AG09309 (cell line): ENCODE measurements at places on chromosomes 3 and 15.

DNA sequence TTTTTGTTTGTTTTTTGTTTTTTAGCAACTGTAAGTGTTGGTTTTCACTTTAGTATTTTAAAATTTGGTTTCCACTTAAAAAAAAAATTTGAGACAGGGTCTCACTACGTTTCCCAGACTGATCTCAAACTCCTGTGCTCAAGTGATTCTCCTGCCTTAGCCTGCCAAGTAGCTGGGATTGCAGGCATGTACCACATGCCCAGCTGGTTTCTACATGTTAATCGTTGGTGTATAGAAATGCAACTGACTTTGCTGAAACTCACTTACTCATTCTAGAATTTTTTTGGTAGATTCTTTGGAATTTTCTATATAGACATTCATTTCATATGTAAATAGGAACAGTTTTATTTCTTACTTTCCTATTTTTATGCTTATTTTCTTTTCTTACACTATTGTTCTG, 244.7 kb upstream of the MRPL3 start:
- DNase-seq: no peak

- DNase-seq: no peak
Observed at GRCh38 chr3:157175691-157176507, 16.0 kb upstream of the CCNL1 start.

DNA sequence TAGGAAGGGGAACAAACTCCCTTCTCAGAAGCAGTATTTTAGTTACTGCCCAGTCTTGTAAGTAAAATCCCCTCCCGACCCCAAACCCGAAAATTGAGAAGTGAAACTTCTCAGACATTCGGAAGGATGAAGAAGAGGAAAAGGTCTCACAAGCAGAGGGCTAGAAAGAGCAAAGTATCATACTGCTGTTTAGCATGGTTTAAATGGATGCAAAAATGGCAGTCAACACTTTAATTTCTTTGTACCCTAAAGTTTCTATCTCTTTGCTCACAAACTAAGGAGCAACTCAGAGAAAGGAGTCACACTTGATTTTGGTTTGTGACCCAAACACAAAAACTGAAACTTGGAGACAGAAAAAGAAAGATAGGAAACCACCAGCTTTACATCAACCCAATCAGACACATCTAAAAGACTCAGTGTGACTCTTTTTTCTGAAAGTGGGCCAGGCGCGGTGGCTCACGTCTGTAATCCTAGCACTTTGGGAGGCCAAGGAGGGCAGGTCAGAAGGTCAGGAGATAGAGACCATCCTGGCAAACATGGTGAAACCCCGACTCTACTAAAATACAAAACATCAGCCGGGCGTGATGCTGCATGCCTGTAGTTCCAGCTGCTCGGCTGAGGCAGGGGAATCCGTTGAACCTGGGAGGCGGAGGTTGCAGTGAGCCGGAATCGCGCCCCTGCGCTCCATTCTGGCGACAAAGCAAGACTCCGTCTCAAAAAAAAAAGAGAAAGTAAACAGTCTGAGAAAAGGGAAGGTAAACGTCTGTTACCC, 63.2 kb upstream of the ATP11B start:
- no peak for DNase-seq

- DNase-seq: no peak
Observed at GRCh38 chr3:52196977-52197376, 983 bp upstream of the ALAS1 start.

DNA sequence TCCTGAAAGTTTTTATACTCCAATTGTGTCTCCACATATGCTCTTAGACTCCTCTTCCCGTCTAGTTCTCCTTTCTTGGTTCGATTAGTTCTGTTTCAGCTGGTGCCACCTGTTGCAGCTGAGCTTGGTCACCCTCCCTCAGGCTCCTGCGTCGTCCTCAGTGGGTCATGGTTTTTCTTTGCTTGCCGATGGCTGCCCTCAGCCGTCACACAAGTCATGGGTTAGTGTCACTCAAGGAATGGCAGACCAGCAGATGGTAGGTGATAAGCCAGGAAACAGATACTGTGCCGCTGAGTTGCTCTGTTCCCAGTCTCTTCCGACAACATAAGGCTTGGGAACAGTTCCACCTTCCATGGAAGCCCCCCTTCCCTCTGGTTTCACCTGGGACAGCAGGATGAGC, 109.9 kb downstream of the IGF1R start:
- no peak for DNase-seq

GRCh38 chr3:29697989-29698388, 417.1 kb downstream of the RBMS3 start:
- DNase-seq: peak; percentile 46

DNA sequence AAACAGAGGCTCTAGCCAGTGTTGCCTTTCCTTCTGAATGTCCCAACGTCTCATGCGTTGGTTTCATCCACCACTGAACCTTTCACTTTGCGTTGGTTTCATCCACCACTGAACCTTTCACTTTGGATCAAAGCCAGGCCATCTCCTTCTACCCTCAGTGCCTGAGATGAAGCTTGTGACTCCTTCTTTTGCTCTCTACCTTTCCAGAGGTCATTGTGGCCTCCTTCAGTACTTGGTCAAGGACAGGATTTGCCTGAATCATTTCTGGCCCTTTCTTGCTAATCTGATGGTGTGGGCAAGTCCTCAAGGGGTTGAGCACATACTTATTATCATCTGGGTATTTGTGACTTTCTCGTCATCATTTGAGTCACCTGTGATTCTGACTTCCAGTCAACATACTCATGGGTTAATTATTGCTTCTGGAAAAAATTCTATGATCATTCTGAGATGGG, 50.0 kb downstream of the SELENOT start:
- no peak for DNase-seq

- no peak for DNase-seq
Observed at GRCh38 chr3:135503065-135503759, 462.3 kb upstream of the PPP2R3A start.

- DNase-seq: no peak
Observed at GRCh38 chr15:66621491-66622467, 56.0 kb upstream of the LCTL start.

- DNase-seq: no peak
Observed at GRCh38 chr15:100821327-100821726, 58.3 kb upstream of the ALDH1A3 start.

GRCh38 chr3:4776980-4777581, 202.2 kb upstream of the BHLHE40 start:
- DNase-seq: peak; percentile 64

GRCh38 chr15:80461356-80462095, 57.3 kb downstream of the ARNT2 start:
- DNase-seq: no peak

DNA sequence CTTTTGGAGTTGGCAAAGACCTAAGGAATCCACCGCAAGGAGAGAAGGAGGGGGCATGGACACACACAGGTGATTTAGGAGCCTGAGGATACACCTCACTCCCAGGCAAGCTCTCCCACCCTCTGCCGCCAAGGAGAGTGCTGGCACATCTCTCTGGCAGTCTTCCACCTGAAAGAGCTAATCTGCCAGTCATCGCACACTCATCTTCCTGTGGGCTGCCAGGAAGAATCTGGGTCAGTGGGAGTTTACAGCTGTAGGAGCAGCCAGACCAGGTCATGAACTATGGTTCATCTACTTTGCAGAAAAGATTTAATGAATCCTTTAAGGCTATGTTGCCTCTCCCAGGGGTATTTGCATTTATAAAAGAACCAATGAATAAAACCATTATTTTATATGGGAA, 170.6 kb upstream of the TSC22D2 start:
- no peak for DNase-seq

GRCh38 chr3:107578523-107578922, 55.8 kb downstream of the BBX start:
- DNase-seq: no peak

DNA sequence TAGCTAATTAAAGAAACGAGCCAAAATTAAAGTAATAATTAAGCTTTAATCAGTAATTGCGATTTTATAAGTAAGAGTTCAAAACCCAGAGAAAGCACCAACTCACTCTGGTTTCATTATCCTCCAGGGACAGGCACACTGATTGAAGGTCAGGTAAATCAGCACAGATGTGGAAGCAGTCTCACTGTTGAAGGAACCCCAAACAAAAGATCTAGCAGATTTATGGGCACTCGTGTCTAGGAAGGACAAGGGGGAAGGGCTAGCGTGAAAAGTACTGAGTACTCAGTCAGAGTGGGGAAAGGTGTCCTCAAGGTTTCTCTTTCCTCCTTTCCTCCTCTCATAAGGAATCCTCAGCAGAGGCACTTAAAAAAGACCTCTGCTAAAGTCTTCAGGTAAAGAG, 320.1 kb downstream of the PYDC2 start:
- DNase-seq: no peak

DNA sequence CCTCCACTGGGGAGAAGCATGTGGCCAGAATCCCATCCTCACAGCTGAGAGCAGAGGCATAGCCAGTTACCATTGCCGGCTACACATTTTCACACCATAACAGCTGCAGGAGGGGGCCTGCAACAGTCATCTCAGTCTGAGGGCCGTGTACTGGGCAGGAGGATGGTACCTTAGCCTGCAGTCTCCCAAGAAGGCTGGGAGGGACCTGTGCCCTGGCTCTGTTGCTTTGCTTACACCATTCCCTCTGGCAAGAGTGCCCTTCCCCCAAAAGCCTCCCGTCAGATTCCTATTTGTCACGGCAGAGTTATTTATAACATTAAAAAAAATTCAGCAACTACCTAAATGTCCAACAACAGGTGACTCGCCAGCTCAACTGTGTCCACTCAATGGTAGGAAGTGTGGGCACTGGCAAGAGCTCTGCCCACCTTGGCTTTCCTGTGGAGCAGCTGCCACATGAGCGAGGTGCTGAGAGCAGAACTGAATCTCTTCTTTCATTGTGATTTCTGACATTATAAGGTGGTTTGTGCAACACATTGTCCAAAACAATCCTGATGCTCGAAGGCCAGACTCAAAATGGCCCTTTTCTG, 4.4 kb downstream of the CAMKV start:
- no peak for DNase-seq

GRCh38 chr3:113070681-113071113, 79.9 kb downstream of the GTPBP8 start:
- DNase-seq: no peak

GRCh38 chr3:16305111-16305541, 40.1 kb downstream of the OXNAD1 start:
- no peak for DNase-seq

- DNase-seq: no peak
Observed at GRCh38 chr3:64888165-64888564, 200.4 kb upstream of the ADAMTS9 start.

- DNase-seq: no peak
Observed at GRCh38 chr15:41961595-41962202, 10.7 kb downstream of the EHD4 start.

GRCh38 chr3:25818335-25818734, 28.4 kb downstream of the OXSM start:
- DNase-seq: no peak

DNA sequence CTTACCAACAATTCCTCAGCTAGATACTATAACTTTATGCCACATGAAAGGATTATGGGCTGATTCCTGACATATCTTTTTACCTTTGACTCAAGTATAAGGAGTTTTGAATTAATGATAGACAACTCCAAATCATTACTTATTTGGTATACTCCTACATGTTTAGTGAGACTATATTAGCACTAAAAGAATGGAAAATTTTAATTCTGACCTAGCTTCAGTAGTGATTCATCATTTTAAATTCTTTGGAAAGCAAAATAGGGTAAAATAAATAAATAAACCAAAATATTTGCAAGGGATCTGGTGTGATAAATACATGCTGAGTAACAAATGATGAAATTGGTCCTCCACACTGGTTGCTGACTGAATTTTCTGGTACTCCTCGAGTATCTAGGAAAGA, 42.3 kb upstream of the VGLL3 start:
- DNase-seq: no peak

DNA sequence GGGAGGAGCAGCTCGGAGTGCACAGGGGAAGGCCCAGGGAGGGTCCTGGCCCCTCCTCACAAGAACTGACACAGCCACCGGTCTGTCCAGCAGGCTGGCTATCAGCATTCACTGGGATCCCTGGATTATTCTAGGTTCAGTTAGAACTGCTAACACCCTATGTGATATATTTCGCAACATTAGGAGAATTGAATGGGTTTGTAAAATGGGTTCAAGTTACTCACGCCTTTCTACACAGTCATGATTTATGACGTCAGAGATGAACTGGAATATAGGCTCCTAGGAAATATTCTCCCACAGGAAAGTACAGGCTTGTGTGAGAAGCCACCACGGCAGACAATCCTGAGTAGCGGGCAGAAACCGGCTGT, 969 bp upstream of the BSN start:
- DNase-seq: no peak

DNA sequence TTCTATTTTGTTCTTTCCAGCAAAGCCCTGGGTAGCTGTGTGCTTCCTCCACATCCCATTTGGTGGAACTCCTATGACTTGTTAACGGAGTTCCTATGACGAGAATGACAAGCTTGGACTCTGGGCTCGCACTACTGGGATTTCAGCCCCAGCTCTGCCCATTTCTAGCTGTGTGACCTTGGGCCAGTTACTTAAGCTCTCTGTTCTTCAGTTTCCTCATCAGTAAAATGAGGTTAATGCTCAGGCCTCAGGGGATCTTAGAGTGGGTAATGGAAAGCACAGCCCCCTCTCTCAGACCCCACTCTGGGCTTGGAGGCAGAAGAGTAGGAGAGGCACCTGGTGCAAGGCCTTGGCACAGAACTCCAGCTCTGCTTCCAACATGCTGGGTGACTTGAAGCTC, 123.1 kb downstream of the SMAD6 start:
- no peak for DNase-seq

DNA sequence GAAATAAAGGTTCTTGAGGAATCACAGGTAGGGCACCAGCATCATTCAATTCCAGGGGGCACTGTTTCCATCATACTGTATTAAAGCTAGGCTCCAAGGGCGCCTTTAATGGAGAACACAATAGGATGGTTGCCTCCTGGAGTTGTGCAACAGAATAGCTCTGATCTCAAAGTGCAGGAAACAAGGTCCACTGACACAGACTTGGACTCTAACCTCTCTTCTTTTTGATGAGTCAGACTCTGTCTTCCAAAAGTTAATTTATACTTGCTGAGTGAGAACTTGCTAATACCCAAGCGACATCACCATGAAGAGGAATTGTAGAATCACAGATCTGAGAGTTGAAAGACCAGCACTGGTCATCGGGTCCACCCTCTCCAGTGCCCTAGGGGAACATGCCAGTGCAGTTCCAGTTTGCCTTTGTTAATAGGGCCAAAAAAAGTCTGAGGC, 94.4 kb upstream of the PHLDB2 start:
- no peak for DNase-seq

DNA sequence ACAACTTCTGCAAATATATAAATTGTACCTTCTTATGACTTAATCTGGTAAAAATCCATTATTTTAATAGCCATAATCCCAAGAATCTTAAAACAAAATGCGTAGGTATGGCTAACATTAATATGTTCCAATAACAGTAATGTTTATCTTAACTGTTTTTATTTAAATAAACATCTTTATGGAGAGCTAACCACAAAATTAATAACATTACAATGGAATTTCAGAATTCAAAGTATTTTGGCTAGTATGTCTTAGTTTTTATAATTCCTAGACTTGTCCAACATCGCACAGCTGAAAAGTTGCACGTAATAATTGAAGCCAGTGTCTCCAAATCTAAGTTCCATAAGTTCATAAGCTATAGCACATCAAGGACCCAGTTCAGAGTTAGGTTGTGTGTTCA, 47.6 kb downstream of the ANKRD28 start:
- DNase-seq: no peak
